ENCODE measurements at places on chromosomes 2 and 18. TPM values are rescaled to one million over a fixed set of nuclear protein-coding genes. Genes with fewer than 3 reads are reported as not detected.

Gene FAM237A
- not detected for total RNA-seq

Gene TMEM169
- total RNA-seq = 0.43 TPM

Gene MOGAT1
- not detected for total RNA-seq

Gene LYG2
- not detected for total RNA-seq

Gene ZNF532
- total RNA-seq = 45.1 TPM

Gene DOK6
- 2.6 TPM for total RNA-seq

Gene ARHGAP15
- total RNA-seq = 0.43 TPM

Gene RAB6C
- under 0.01 TPM for total RNA-seq

Gene ABCB11
- total RNA-seq = under 0.01 TPM

Gene ATP6V1B1
- total RNA-seq = not detected

Gene UGT1A5
- not detected for total RNA-seq

Gene PLGLB2
- 1.6 TPM for total RNA-seq

Gene RDH14
- 18.7 TPM for total RNA-seq

Gene SLC5A7
- not detected for total RNA-seq

Gene AMER3
- total RNA-seq = not detected

Gene B4GALT6
- total RNA-seq = 2.9 TPM

Gene TRAF3IP1
- 8.4 TPM for total RNA-seq

Gene HRH4
- total RNA-seq = not detected

Gene CABYR
- total RNA-seq = 6.4 TPM

Gene NXPH2
- under 0.01 TPM for total RNA-seq

Gene PRKAG3
- total RNA-seq = not detected

Gene ZNF512
- total RNA-seq = 23.2 TPM

Gene COBLL1
- total RNA-seq = 13.4 TPM

Gene UGT1A3
- total RNA-seq = not detected

Gene CHST9
- total RNA-seq = not detected

Gene TEX51
- total RNA-seq = not detected

Gene TNP1
- total RNA-seq = not detected

Gene SPC25
- 2.9 TPM for total RNA-seq

Gene PJVK
- 1.3 TPM for total RNA-seq

Gene C2orf72
- total RNA-seq = not detected

Gene MSGN1
- not detected for total RNA-seq

Gene LINC00305
- total RNA-seq = not detected

Gene CHST10
- total RNA-seq = 12.2 TPM

Gene MALL
- total RNA-seq = 2.2 TPM

Gene OR6B2
- total RNA-seq = not detected

Gene SNED1
- 6.5 TPM for total RNA-seq

Gene MPP4
- 5.2 TPM for total RNA-seq

Gene SPATA3
- not detected for total RNA-seq

Gene TTR
- not detected for total RNA-seq

Gene ATP6V1C2
- total RNA-seq = under 0.01 TPM

Gene MOCOS
- 7.1 TPM for total RNA-seq

Gene NT5C1B
- total RNA-seq = not detected

Gene ANKRD30BL
- total RNA-seq = not detected

Gene YPEL5
- total RNA-seq = 66.1 TPM

Gene CLEC4F
- not detected for total RNA-seq
